ENCODE measurements at places on chromosomes 3 and 15. TPM values are rescaled to one million over a fixed set of nuclear protein-coding genes. Genes with fewer than 3 reads are reported as not detected.

- no peak for DNase-seq
These were observed 39.4 kb downstream of the CD200 start for GRCh38 chr3:112372396-112372795.

GOLGA8M gene
- 1.8 TPM for total RNA-seq

C3orf33 gene
- 2.3 TPM for total RNA-seq

- no peak for DNase-seq
These were observed 25.6 kb upstream of the NR2E3 start for GRCh38 chr15:71784719-71785118.

FAH gene
- total RNA-seq: 48.9 TPM

DNA sequence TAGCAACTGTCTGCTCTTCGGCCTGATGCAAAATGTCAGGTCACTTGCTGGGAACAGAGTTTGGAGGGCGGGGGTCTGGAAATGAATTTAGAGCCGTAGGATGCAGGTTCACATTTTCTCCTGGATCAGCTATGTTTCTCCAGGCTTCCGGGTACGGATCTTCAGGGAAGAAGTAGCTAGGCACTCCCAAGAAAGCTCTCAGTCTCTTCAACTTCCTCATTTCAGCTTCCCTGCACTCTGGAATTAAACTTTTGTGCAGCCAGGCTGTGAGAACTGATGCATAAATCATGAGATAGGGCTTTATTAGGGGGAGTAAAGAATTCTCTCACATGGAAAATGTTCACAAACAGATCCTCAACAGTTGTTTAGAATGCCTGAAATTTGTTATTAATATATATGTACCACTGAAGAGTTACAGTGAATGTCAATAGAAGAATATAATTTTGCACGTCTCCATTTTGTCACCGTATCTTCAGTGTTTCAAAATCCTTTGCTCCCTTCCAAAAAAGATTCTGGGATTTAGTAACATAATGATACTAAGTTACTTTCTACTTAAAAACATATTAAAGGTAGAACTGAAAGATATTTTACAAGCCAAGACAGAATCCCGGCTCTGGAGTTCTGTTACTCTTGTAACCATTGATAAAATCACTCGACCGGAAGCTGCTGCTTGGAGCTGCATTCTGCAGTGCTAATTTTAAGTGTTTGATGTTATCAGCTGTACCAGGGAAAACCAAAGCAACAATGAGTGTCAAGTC is 178.5 kb upstream of the P2RY1 start:
- DNase-seq: peak; percentile 73

GPR27 gene
- total RNA-seq: 4.6 TPM

GRCh38 chr3:170256597-170256996 is 34.4 kb downstream of the PRKCI start:
- no peak for DNase-seq

DNA sequence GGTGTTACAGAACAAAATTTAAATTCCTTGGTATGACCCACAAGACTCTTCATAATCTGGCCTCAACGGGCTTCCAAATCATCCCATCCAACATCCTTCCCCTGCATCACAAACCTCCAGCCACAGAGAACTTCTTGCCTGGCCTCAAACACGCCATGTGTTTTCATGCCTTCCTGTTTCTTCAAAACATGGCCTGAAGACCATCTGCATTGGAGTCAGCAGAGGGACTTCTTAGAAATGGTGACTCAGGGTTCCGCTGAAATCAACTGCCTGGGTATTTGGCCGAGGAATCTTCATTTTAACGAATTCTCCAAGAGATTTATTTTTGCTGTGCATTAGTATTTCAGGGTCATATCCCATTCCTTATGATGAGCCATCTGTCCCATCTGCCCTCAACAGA is 138.1 kb upstream of the RAP2B start:
- no peak for DNase-seq
